Spinal cord (tissue), 10 donors: ENCODE measurements at places on chromosomes 1 and 21.

GRCh38 chr1:211305044-211305443 is 21.6 kb upstream of the TRAF5 start:
- no peak for DNase-seq

- no peak for DNase-seq
Measured at GRCh38 chr1:229109320-229109761, 161.6 kb upstream of the RAB4A start.

DNA sequence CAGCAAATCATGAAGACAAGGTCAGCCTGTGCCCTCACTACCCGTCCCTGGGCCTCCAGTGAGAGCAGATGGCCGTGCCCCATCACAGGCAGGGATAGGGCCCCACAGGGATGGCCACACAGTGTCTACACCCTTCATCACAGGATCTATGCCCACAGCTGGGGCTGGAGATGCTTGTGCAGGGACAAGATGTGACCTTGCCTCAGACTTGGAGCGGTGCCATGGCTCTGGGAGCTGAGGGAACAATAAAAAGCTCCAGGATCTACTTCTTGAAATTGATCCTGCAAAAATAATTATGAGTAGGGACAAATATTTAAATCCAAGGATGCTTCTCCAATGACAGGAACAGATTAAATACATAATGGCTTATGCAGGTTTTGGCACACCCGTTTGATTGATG is 25.4 kb upstream of the TCEA3 start:
- DNase-seq: peak; percentile 32

GRCh38 chr1:173866413-173867115 is 1.2 kb downstream of the GAS5 start:
- no peak for DNase-seq

DNA sequence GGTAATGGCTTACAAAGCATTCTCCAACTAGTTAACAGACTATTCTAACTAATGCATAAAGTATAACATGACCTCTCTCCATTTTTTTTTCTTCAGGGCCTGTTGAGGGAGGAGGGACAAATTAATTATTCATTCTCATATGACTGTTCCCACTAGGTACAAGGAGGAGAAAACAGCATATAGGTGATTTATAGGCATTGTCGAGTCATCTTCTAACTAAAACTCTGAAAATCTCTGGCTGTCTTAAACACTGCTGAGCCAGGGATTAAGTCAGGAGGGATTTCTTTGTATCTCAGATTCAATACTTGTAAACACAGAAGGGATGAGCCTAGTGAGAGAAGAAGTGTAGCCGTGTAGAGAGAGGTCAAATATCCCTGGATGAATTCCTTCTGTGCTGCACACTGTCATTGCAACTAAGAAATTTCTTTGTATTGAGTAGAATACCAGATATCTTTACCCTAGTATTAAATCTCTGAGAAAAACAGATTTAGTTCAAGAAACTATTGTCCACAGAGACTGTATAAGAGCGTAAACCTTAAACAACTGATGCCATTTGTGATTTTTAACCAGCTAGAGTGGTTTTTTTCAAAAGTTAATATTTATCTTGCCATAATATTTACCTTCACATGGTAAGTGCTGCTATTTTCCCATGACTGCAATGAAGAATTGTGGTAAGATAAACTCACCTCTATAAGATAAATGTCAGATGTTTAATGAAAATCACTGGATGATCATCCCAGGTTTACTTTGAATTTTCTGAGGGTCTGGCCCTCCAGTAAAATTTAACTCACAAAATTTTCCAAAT is 465.3 kb downstream of the RWDD3 start:
- no peak for DNase-seq

- DNase-seq: no peak
Measured at GRCh38 chr1:151867321-151867720, 13.8 kb upstream of the THEM5 start.

- DNase-seq: no peak
Measured at GRCh38 chr1:9553736-9554144, 14.5 kb downstream of the SLC25A33 start.

DNA sequence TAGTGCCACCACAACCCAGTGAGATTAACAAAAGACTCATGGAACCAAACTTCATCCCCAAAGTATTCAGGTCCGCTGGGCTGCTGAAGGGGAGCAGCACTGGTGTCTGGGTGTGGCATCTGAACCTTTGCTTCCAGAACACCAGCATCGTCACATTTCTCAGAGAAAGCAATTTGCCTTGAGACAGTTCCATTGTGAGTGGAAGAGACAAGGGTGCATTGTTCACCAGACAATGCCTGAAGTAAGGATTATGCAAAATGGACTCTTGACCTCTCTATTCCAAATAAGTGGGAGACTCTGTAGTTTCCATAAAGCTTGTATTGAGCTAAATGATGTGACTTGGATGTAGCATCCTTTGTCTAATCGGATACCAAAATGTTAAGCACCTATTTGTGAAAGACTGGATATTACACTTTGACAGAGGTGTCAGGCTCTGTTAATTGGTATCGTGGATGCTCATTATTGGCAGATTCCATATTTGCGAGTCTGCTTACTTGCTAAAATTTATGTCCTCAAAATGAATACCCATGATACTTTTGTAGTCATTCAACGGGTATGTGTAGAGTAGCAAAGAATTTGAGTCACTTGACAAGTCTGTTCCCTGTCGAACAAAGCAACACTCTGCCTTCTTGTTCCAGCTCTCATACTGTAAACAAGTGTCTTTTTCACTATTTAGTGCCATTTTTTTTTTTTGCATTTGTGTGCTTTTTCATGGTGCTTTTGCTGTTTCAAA is 75.6 kb downstream of the MRPS6 start:
- no peak for DNase-seq

DNA sequence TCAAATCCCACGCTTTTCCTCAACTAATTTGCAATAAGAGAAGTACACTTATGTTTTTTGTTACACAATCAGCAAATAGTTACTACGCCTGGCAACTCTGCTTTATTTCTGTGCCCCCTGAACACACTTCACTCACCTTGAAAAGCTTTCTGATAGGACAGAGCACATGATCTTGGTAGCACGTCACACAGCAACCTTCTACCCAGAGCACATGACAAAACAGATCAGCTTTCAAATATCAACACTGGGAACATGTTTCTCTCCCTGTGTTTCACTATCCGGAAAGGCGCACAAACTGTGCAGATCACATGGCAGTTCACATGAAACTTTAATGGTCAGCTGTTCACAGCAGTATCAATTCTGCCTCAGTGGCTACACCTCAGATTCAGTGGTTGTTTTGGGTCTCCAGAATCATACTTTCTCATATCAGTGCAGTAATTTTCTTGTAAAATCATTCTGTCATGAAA is 2.2 kb downstream of the SLC19A2 start:
- peak; percentile 22 for DNase-seq

GRCh38 chr21:39456665-39457064 is 4.9 kb downstream of the SH3BGR start:
- no peak for DNase-seq

DNA sequence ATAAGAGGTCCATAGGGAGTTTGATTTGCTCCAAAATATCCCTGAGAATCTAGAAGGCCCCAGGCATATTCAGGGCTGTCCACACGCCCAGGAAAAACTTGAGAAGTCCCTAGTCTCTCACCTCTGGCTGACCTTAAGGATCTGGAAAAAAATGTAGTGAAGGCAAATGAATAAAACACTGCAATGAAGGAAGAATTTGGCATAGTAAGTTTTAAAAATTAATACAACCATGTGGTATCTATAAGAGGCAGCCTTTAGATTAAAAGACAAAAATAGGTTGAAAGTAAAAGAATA is 91.3 kb downstream of the COLGALT2 start:
- DNase-seq: no peak
